ENCODE measurements at places on chromosomes 2 and 18.

DNA sequence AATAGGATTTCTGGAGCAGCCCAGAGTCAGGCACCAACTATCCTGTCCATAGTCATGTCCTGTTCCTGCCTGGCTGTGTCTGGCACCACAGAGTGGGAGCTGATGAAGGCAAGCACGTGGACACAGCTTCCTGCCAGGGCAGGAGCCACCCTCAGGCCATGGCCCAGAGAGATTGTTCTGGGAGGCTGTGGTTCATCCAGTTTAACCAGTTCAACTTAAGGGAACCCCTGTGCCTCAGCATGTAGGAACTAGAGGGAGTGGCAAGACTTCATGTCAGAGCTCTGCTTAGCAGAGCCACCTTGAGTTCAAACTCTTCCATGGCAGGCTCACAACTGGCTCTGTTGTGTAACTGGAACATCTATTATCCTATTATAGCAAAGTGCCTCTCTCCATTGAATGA, 73.2 kb upstream of the NCKAP5 start:
- peak; percentile 56 for DNase-seq

DNA sequence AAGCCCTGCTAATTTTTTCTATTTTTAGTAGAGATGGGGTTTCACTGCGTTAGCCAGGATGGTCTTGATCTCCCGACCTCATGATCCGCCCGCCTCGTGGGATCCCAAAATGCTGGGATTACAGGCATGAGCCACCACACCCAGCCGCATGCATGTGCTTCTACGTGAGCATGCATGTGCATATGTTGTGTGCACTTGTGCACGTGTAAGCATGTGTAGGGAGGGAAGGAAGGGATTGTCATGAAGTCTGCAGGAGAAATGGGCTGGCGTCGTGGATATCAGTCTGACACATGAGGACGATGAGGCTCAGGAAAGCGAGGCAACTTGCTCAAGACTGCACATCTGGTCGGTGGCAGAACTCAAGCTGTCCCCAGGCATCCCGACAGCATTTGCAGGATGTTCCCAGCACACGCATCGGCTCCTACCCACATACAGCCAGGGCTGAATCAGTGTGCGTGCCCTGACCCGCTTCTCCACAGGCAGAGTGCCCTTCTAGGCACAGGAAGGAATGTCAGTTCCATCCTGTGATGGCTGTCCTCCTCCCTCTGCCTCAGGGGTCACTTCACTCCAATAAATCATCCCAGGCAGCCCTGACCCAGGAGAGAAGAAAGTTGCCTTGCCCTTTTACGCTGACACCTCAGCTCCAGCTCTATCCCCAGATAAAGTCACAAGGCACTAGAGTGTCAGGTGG, 49.9 kb upstream of the SLC14A2 start:
- DNase-seq, result no peak

DNA sequence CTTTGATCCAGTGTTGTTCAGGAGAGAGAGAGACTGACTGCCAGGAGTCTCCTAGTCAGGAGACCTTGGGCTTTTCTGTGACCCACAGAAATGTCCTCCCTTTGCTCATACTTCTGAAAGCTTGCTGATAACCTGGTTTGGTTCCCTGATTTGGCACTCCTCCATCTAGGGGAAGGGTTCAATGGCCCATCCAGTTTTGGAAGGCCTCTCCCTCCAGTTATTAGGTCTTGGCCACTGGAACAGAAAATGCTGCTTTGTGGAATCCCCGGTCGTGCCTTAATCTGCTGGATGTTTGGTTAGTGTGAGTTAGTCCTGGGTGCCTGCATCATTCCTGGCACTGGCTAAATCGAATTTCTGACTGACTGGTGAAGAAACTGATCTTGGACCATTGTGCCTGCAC, 35.7 kb downstream of the KDM3A start:
- DNase-seq, result no peak

- no peak for DNase-seq
These were observed 307.5 kb downstream of the GALR1 start for GRCh38 chr18:77557046-77557587.

- DNase-seq, result peak; percentile 49
These were observed 19.2 kb upstream of the IL36G start for GRCh38 chr2:112958428-112959108.

GRCh38 chr2:225998116-225998515, 598.6 kb downstream of the NYAP2 start:
- no peak for DNase-seq

- DNase-seq, result no peak
These were observed 59.6 kb upstream of the ZFP36L2 start for GRCh38 chr2:43285987-43286386.

GRCh38 chr2:105329561-105330495, at the start of gene TGFBRAP1:
Gene TGFBRAP1 (minus strand): TSS chr2:105329735. CDS start chr2:105308301, 21,434 bp downstream.
- peak; percentile 45 for DNase-seq

GRCh38 chr2:28564346-28564745, 68.5 kb downstream of the PLB1 start:
- no peak for DNase-seq

GRCh38 chr18:2969695-2970094, 43.2 kb downstream of the LPIN2 start:
- no peak for DNase-seq

GRCh38 chr2:33278245-33278943, 198.1 kb upstream of the RASGRP3 start:
- no peak for DNase-seq

GRCh38 chr2:152251811-152252210, 76.2 kb upstream of the STAM2 start:
- no peak for DNase-seq

DNA sequence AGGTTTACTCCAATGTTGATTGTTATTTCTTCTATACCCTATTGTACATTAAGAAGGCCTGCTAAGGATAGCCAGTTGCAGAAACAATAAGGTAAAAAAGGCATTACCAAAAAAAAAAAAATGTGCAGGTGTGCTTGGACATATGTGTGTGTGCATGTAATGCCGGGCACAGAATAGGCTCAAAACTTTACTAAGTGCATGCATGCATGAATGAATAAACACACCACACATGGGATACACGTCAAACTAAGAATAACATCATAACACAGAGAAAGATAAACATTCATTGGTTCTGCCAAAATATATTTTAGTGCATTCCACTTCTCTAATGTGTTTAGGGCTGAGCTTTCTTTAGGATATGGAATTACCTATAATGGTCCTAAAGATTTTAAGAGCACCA, 298.2 kb downstream of the TCF4 start:
- no peak for DNase-seq

DNA sequence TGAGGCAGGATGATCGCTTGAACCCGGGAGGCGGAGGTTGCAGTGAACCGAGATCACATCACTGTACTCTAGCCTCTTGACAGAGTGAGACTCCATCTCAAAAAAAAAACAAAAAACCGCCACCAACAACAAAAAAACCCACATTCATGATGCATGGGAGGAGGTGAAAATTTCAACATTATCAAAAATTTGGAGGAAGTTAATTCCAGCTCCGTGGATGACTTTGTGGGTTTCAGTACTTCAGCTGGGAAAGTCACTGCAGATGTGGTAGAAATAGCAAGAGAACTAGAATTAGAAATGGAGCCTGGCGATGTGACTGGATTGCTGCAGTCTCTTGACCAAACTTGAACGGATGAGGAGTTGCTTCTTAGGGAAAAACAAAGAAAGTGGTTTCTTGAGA, 74.3 kb downstream of the PRKCE start:
- DNase-seq, result no peak

DNA sequence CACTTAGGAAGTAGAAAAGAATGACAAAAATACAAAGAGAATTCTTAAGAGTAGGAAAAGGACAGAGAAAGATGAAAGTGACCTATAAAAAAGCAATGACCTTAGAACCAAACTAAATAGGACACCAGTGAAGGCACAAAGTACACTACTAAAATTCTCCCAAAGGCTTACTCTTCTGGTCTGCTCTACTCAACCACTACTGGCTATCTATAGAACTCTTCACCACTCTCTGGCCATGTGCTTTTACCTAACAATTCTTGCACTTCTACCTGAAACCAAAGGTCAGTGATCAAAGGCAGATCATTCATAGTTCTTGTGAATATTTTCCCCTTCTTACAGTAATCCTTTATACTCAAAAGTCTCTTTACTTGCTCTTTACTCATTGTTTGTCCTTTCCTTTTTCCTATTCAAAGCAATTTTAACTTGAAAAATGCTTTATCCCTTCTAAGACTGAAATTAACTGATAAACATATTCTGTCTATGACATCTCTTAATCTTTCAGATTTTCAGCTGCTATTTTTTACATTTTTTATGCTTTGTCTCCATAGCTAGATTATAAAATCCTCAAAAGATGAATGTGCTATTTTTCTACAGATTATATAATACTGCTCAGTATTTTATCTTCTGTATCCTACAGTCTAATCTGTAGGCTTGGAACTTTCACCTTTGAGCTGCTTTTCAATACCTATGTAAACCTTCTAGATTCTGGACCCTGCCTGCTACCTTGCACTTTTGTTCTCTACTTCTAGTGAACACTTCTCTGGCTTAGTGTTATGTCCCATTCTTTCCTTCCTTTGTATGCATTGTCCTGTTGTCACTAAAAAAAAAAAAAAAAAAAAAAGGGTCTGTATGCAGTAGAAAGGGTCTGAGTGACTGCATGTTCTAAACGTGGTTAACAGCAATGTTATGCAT, 64.6 kb downstream of the NCKAP1 start:
- no peak for DNase-seq

- DNase-seq, result no peak
These were observed 183.4 kb upstream of the FN1 start for GRCh38 chr2:215619022-215619958.

DNA sequence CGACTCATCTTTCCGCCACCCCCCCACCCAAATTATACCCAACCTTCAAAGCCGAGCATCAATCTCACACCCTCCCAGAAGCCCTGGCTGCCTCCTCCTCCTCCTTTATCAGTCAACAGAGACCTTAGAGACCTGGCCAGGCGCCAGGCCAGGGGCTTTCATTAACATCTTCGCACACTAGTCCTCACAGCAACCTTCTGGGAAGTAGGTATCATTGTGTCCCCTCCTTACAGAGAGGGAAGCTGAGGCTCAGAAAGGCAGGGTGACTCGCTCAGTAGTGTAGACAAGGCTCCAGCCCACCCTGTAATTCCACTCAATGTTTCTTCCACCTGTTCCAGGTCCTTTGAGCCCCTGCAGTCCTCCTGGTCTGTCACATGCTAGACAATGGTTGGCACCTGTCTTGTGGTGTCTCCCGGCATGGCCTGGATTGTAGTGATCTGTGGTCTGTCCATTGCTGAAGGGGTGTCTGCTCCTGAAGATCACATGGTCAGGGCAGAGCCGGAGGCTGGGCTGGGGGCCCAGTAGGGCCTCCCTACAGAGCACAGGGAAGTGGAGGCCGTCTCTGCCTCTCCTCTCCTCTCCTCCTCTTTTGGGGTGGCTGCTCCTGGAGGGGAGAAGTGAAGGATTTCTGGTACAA, 36.0 kb downstream of the KLHL29 start:
- DNase-seq, result peak; percentile 24

DNA sequence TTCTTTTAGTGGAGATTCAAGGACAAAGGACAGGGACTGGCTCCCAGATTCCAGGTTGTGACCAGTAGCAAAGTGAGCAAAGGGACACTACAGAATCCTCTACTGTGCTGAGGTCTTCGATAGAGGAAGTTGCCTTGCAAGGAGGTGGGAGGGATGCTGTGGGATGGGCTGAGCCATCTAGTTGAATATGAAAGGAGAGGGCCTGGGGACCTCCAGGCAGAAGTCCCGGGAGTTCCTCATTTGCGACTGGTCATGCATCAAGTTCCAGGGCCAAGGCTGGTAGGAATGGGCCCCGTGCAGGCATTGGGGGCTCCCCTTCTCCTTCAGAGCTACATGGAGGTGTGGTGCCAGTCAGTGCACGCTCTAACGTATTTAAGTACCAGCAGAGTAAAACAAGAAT, 12.6 kb upstream of the PROM2 start:
- no peak for DNase-seq

DNA sequence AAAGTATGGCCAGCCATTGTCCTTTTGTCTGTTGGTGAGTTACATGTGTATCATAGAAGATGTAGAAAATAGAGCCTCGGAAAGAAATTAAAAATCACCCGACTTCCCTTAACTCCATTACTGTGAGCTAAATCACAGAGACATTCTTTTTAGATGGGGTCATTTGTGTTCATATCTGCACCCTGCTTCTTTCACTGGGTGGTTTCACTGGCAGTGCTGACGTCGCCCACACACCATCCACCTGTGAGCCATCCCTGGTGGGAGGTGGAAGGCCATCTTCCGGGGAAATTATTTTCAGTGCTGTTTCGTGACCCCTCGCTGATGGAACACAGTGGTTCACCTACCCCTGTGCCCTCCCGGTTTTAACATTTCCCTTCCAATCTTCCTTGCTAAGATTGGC, 21.2 kb downstream of the SH3BP4 start:
- no peak for DNase-seq

- DNase-seq, result peak; percentile 16
These were observed 47.9 kb downstream of the ANKMY1 start for GRCh38 chr2:240509667-240510512.

DNA sequence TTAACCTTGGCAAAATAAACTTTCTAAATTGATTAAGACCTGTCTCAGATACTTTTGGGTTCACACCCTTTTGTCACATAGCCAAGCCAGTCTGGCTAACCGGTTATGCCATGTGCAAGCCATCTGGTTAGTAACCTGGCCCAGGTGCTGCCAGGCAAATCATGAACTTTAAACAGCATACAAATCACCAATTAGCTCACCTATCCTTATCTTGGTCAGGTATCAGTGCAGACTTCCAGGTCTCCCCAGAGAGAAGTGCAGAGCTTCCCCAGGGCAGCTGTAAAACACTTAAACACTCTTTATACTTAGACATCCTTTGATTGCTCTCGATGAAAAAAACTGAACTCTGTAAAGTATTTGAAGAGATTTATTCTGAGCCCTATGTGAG, 14.9 kb upstream of the MC5R start:
- no peak for DNase-seq

DNA sequence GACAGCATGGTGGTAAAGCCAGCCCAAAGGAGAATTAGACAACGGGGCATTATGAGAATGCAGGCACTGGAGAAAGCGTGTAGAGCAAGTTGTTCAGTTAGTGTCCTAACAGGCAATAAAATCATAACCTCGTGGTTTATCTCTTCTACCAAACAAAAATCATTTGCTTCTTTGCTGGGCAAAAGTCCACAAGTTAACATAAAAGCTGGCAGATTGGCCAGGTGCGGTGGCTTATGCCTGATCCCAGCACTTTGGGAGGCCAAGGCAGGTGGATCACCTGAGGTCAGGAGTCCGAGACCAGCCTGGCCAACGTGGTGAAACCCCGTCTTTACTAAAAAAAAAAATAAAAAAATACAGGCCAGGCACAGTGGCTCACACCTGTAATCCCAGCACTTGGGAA, 364.1 kb downstream of the SETBP1 start:
- no peak for DNase-seq

GRCh38 chr2:16226943-16227664, 286.8 kb downstream of the MYCN start:
- no peak for DNase-seq

GRCh38 chr2:38129481-38129880, 53.5 kb upstream of the CYP1B1 start:
- DNase-seq, result no peak

GRCh38 chr2:187544371-187545080, 9.7 kb downstream of the TFPI start:
- DNase-seq, result no peak

DNA sequence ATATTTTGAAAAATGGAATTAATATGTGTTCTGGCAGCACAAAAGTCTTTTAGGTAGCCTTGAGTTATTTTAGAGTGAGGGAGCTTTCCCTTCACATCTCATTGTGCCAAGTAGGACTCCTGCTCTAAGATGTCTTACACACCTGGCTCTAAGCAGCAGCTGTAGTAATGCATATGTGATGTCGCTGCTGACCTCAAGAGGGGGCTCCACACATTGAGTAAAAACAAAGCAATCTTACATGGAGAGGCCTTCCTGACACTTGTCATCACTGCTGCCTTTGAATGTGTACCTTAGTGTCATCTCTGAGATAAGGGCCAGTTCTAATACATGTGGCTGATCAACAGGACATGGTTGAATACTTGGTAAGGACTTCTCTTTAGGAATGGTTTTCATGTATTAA, 75.8 kb downstream of the ACTR3 start:
- DNase-seq, result peak; percentile 57

Data from H9 (cell line).